ENCODE measurements at places on chromosomes 12 and 14. TPM values are rescaled to one million over a fixed set of nuclear protein-coding genes. Genes with fewer than 3 reads are reported as not detected.

TMEM63C gene
- total RNA-seq: 8.3 TPM

CPNE6 gene
- total RNA-seq: not detected

PRIMA1 gene
- total RNA-seq: 0.17 TPM

TAS2R8 gene
- total RNA-seq: not detected

CCDC197 gene
- total RNA-seq: not detected

OR6C65 gene
- total RNA-seq: not detected

POTEM gene
- total RNA-seq: not detected

SIX1 gene
- 1.3 TPM for total RNA-seq

RFLNA gene
- not detected for total RNA-seq

GCN1 gene
- total RNA-seq: 109 TPM

A2M gene
- 2.9 TPM for total RNA-seq

KRT3 gene
- total RNA-seq: not detected

NOS1 gene
- not detected for total RNA-seq

FBLN5 gene
- 1.1 TPM for total RNA-seq

GARIN6 gene
- total RNA-seq: not detected

Data from mammary epithelial cell (primary cell).